ENCODE measurements at places on chromosomes 5 and 9.

GRCh38 chr9:124010303-124010664 is 1.3 kb upstream of the LHX2 start:
- no peak for DNase-seq

- DNase-seq = no peak
Observed at GRCh38 chr9:68898781-68899439, 115.0 kb downstream of the PRKACG start.

GRCh38 chr9:128593039-128593438 is 40.7 kb downstream of the SPTAN1 start:
- DNase-seq = no peak

GRCh38 chr5:100448111-100448528 is 87.1 kb upstream of the FAM174A start:
- no peak for DNase-seq

DNA sequence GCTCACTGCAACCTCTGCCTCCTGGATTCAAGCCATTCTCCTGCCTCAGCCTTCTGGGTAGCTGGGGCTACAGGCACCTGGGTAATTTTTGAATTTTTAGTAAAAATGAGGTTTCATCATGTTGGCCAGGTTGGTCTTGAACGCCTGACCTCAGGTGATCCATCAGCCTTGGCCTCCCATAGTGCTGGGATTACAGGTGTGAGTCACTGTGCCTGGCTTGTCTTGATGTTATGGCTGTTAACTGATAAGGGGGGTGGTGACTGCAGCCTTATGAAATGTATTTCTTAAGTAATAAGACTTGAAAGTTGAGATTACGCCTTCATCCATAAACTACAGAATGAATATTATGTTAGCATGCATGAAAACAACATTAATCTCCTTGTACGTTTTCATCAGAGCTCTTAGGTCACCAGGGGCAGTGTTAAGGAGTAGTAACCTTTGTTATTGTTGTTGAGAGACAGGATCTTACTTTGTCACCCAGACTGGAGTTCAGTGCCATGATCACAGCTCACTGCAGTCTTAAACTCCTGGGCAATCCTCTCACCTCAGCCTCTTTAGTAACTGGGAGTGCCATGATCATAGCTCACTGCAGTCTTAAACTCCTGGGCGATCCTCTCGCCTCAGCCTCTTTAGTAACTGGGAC is 148.3 kb downstream of the ATP10B start:
- DNase-seq = no peak

- DNase-seq = no peak
Observed at GRCh38 chr5:151612689-151613427, 21.7 kb upstream of the FAT2 start.

- no peak for DNase-seq
Observed at GRCh38 chr5:56358703-56359681, 125.9 kb upstream of the ANKRD55 start.

DNA sequence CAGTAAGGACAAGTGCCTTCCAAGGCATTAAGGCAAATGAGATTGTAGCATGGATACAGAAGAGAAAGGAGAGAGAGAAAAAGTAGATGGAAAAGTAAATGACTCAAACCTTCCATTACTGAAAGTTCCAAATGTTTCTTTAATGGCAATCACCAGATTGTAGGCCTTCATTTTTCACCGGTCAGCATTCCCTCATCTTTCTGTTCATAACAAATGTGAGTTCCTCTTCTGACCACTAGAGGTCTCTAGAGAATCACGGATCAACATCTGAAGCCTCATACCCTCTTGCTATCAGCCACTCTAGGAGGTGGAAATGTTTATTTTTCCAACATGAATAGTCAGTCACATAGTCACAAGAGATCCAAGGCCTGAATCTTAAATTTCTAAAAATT is 73.6 kb upstream of the RPS23 start:
- peak; percentile 50 for DNase-seq

- DNase-seq = no peak
Observed at GRCh38 chr5:160638161-160638742, 213.8 kb downstream of the ATP10B start.

- no peak for DNase-seq
Observed at GRCh38 chr9:14671377-14671776, 21.9 kb downstream of the ZDHHC21 start.

DNA sequence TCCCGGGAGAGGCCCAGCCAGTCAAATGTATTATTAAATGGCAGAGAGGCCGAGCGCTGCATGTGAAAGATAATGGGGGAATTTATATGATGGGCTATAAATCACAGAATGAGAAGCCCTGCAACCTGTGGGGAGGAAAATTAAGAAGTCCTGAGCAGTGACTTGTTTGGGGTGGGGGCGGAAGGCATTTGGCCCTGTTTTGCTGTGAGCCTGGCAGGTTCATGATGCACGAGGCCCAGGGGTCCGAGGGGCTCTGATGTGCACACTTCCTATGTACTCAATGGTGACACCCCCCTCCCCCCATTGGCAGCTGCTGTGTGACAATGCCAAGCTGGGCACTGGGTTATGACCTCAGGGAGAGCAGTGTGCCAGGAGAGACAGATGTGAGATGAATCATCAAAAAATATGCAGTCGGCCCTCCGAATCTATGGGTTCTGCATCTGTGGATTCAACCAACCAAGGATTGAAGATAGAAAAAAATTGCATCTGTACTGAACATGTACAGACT is 13.7 kb upstream of the DAB2IP start:
- no peak for DNase-seq

DNA sequence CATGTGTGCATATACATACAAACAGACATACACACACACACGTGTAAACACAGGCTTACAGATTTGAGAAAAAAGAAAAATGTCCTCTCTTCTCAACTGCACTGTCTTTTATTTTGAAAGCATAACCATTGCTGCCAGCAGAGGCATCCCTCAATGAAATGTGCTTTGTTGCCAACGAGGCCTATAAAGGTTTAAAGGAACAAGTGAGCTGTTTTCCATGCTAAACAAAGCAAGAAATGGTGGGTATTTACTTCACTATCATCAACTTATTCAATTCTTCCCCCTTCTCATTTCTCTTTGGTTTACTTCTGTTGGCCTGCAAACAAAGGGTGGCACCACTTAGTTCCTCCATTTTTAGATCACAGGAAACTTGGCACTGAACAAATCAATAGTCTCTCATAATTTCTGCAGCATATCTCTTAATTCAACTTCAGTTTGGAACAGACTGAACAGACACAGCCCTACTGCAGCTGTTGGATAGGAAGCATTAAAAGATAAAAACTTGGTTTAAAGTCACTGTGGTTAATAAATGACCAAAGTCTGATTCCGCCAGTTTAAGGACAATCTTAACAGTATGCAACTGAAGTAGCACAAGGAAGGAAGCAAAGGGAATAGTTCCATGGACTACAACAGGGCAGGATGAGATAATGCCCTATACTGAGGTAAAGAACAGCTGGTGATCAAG is 21.7 kb downstream of the TTC33 start:
- DNase-seq = no peak

- DNase-seq = no peak
Observed at GRCh38 chr5:72412283-72413055, 92.3 kb downstream of the PTCD2 start.

DNA sequence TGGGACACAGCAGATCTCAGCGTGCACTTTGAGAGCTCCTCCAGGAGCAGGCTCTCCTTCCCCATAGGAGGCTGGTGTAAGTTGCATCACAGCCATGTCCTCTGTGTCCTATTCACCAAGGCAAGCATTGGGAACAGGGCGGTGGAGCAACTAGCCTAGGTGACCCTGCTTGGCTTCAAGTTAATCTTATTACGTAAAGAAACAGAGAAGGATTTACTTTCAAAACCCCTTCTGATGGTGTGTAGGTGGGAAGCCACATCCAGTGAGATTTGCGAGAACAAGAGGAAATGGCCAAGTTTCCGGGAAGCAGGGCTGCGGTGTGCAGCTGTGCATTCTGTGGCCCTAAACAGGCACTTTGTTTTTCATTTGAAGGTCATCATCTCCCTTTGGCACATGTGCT is 80.2 kb downstream of the TRIO start:
- DNase-seq = no peak

Measured in hematopoietic multipotent progenitor cell treated with erythropoietin and hydrocortisone succinate and interleukin-3 and kit ligand, for 15 days (in vitro differentiated cells).